ENCODE measurements at places on chromosomes 5 and 9.

DNA sequence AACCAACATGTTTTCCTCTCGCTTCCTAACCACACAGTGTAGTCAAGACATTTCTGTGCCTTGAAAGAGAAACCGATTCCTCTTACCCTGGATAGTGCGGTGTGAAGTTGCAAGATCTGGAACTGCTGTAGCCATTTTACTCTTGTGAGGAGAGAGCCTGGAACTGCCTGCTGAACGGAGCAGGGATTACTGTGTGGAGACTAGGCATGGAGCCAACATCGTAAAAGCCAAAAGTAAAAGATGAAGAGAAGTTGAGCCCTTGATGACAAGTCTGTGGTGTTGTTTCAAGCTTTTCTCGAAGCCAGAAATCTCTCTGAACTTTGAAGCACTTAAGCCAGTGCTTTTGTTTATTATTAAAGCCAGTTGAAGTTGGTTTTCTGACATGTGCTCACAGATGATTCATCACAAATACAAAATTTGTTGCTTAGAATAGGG lies 110.1 kb upstream of the GRIN3A start:
- DNase-seq: peak; percentile 54

GRCh38 chr9:110178281-110178680 lies 29.7 kb downstream of the C9orf152 start:
- DNase-seq: no peak

DNA sequence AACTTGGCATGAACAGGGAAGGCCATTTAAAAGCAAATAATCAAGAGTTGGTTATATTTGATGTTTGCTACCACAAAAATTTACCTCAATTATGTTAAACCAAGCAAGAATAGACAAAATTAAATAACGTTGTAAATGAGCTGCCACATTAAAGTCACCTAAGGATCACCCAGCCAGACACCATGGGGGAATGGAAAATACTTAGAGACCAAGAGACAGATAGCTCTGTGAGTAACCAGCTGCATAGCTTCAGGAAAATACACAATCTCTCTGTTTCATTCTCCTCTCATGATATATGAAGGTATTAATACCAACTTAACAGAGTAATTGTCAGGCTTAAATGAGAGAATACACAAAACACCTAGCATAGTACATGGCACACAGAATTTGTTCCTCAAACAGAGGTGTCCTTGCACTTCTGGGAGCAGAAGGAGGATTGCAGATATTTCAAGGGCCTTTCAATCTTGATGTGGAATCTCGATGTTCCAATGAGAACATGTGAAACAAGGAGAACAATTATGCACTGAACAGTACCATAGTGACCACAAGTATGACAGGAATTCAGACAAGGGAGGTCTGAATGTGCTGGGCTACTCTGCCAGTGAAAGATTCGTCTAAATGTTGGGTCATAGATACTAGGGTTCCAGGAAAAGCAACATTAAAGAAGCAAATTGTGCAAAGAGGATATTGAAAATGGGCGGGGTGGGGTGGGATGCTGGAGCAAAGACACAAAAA lies 18.6 kb downstream of the JAKMIP2 start:
- peak; percentile 11 for DNase-seq

DNA sequence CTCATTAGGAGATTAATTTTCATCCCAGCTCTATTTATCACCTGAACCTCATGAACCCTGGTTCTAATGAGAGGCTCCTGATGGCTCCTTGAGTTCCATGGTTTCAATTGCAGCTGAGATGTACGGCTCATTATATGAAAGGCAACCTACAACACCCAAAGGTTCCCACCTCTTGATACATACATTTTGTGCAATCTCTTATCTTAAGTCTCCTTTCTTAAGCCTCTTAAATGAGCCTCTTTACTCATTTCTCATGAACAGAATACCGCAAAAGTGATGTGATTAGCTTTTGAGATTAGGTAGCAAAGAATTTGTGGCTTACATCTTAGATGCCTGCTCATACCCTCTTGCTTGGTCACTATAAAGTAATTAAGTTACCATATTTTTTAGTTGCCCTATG lies 1964.0 kb upstream of the CDH6 start:
- DNase-seq: no peak

DNA sequence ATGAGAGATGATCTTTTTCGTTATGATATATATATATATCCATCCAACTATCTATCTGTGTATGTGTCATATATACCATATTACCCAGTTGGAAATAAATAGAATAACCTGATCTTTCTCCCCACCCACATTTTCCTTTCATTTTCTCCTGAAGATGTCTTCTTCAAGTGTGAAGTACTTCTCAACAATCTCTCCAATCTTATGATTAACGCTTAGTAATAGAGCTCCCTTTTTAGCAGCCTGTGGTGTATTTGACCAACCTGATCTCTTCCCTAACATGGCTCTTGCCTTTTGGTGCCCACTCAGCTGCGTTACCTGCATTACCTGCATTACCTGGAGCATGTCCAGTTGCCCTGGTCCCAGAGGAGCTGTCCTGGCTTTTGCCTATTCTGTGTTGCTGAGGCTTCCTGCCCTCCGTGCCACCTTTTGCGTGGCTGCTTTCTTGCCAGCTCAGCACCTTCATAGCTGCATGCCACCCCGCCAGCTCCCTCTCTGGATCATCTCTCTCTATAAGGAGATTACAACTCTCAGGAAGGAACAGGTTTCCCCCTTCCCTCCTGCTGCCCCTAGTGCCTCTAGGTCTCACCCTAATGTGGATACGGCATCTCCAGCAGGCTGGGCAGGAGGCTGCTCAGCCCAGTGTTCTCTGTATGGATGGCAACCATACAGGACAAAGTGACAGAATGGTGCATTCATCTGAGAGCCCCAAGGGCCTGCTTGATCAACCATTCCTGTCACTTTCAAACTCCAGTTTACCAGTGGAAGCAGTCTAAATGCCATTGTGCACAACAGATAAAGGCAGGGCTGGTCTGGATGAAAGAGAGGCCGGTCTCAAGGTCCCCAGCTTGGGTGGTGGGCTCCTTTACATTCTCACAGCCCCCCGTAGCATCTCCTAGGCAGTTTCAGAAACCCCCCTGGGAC lies 126.7 kb downstream of the GADD45G start:
- no peak for DNase-seq

DNA sequence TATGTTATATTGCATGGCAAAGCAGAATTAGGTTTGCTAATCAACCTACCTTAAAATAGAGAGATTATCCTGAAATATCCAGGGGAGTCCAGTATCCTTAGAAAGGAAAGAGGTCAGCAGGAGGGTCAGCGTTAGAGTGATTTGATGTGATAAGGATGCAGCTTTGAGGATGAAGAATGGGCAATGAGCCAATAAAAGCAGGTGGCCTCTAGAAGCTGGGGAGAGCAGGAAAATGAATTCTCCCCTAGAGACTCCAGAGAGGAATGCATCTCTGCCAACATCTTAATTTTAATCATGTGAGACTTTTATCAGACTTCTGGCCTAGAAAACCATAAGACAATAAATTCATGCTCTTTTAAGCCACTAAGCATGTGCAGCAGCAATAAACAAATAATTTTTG lies 65.7 kb upstream of the SYK start:
- DNase-seq: no peak

DNA sequence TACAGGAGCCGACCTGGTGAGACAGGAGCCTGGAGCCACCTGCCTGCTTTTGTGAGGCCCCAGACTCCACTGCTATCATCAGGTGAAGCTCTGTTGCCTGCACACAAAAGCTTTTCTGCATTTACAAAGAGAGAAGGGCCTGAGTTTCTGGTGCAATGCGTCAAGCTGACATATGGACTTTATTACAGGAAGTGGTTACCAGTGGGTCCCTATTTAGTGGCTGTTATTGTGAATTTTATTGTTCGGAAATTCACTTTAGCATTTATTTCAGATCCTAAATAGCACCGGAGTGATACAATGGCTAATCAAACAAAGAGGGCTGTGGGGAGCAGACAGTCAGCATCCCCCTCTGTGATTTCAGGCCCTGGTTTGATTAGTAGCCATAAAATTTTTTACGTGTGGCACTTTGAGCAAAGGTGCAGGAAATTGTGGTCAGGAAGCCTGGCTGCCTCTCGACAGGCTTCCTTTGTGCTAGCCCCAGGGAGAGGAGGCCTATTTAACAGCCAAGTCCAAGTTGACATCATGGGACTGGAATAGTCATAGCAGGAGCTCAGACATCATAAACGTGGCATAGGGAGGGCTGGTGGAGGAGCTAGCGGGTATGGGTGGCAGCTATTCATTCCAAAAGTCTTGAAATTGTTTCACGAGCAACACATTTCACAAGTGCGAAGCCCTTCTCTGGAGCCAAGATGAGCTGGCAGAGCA lies 8.4 kb downstream of the TGFBI start:
- DNase-seq: peak; percentile 45

DNA sequence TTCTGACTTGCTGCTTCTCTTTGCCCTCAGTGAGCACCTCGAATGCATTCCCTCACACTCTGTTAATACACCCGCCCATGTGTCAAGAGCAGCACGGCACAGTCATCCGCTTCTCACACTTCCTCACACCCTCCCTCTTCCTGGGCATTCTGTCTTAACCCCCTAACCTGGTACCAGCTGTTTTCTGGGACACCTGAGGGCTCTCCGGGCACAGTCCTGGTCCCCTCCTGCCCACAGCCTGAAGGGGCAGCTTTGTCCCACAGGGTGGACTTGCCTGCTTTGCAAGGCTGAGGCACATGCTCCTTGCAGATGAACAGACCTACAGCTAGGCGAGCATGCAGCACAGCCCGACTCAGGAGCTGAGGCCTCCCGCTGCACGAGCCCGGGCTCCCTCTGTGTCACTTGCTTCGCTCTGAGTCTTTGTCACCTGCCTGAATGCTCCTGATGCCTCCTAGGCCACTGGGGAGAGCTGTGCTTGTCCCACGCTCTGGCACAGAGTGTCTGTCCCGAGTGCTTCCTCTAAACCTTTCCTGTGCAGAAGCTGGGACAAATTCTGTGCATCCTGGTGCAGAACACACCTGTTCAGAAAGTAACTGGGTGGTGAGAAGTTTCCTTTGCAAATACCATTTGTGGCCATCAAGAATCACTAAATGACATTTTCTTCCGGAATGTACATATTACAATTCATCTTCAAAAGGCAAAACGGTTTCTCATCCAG lies 47.8 kb downstream of the AHRR start:
- DNase-seq: no peak

- DNase-seq: no peak
Observed at GRCh38 chr9:113756476-113757192, 119.5 kb upstream of the ZNF618 start.

DNA sequence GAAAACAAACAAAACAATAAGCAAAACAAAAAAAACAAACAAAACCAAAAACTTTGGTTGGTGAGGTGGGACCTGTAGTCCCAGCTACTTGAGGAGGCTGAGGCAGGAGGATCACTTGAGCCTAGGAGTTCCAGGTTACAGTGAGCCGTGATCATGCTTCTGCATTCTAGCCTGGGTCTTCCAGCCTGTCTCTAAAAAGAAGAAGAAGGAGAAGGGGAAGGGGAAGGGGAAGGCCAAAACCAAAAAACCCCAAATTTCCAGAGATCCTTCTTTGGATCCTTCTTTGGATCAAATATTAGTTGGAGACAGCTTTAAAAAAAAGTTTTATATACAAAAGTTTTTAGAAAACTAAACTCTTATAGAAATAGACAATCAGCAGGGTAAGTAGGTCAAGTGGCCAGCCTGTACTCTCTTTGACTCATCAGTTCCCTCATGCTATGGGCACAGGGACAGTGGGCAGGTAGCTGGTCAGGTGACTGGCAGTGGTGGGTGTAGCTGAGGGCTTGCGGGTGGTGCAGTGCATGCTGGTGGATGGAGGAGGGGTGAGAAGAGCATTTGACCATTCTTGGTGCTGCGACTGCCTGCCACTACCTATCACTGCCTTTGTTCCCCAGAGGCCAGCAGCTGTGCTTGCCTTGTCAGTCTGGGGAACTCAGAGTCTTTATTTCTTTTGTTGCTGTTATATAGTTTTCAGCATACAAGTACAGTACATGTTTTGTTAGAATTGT lies 12.6 kb downstream of the RCL1 start:
- DNase-seq: no peak

GRCh38 chr5:107951309-107951708 lies 280.6 kb upstream of the EFNA5 start:
- DNase-seq: no peak

DNA sequence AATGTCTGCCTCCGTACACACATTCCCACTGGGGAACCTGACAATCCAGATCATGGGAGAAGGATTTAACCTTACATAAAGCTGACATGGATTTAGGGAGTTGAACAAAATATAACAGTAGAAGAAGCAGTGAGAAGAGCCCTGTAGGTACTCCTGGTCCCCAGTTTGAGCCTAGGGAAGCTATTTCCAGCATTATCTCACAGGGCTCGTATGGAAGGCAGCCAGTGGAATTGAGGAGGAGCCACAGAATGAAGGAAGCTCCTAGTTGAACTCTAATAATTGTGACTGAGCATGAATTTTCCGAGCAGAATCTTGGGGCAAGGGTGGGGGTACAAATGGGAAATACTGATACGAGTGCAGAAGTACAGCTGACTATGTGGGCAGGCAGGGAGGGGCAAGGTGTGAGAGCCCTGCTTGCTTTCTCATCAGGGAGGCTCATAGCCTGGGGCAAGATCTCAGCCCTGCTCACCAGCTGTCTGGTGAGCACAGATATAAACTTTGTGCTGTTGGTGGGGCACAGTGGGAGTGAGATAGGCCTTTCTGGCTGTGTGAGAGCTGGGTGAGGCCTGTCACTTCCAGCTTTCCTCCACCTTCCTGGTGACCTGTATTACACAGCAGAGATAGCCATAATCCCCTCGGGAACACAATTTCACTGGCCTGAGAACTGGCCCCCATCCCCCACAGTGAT lies 290.7 kb upstream of the IL12B start:
- DNase-seq: no peak

GRCh38 chr9:126894052-126894603 lies 20.5 kb upstream of the RALGPS1 start:
- DNase-seq: no peak

DNA sequence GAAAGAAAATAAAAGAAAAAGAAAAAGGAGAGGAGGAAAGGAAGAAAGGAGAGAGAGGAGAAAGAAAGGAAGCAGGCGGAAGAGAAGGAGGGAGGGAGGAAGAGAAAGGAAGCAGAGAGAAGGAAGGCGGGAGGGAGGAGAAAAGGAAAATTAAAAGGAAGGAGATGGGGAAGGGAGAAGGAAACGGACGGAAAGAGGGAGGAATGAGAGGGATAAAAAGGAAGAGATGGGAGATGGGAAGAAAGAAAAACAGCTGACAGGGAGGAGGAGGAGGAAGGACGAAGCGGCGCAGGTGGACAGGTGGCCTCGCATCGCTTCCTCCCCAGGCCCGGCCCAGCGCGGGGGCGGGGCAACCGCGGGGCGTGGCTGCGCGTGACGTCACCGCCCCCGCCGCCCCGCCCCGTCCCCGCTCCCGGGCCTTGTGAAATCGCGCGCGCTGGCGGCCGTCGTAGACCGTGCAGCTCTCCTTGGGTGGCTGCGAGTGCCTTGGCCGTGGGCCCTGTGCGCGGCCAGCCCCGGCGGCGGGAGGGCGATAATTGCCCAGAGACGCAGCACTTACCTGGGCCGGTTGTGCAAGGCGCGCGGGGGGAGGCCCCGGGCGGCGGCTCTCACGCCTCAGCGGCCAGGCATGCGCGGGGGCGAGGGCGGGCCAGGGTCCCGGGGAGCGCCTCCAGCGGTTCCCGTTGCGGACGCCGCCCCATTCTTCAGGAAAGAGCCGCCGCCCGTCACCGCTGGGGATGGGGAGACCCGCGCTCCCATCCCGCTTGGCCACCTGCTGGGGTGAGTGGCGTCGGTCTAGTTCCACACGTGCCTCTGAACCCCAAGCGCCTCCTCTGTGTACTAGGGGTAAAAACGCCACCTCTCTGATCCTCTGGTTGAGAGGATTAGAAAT lies 49.6 kb upstream of the FOXE1 start:
- no peak for DNase-seq

- DNase-seq: no peak
Observed at GRCh38 chr5:58974083-58974482, 391.2 kb downstream of the RAB3C start.
